ENCODE measurements at places on chromosomes 5 and 9.

GRCh38 chr9:36154331-36154952, 14.7 kb upstream of the CCIN start:
- DNase-seq: no peak

GRCh38 chr5:132787076-132787475, 10.0 kb upstream of the SEPTIN8 start:
- DNase-seq: no peak

- no peak for DNase-seq
Observed at GRCh38 chr9:13487071-13487470, 207.6 kb upstream of the MPDZ start.

GRCh38 chr5:136056336-136056735, 27.5 kb downstream of the TGFBI start:
- DNase-seq: no peak

- no peak for DNase-seq
Observed at GRCh38 chr5:124713595-124713994, 32.8 kb downstream of the ZNF608 start.

GRCh38 chr5:79567926-79568549, 44.2 kb upstream of the TENT2 start:
- no peak for DNase-seq

GRCh38 chr5:114434396-114435219, 72.7 kb downstream of the KCNN2 start:
- DNase-seq: no peak

DNA sequence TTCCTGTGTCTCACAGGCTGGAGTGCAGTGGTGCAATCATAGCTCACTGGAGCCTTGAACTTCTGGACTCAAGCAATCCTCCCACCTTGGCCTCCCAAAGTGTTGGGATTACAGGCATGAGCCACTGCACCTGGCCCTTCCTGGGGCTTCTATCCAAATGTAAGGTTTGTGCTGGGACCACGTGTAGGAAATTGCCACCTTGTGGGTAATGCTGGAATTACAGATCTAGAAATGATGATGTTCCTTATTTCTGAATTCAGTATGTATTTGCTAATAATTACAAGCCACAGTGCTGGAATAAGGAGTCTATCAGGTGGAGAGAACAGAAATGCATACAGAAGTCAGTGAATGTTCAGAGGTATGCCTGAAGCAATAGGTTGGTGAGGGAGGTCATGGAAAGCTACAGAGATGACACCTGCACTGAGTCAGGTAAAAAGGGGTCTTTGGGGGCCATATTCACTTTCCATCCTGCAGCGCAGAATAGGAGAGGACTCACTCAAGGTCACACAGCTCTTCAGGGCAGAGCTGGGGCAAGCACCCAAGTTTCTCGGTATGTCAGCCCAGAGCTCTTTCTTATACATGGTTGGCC, 8.8 kb upstream of the IGFBPL1 start:
- no peak for DNase-seq

- no peak for DNase-seq
Observed at GRCh38 chr5:133581918-133582317, 30.4 kb downstream of the FSTL4 start.

- no peak for DNase-seq
Observed at GRCh38 chr5:93305984-93306383, 275.0 kb downstream of the NR2F1-AS1 start.

DNA sequence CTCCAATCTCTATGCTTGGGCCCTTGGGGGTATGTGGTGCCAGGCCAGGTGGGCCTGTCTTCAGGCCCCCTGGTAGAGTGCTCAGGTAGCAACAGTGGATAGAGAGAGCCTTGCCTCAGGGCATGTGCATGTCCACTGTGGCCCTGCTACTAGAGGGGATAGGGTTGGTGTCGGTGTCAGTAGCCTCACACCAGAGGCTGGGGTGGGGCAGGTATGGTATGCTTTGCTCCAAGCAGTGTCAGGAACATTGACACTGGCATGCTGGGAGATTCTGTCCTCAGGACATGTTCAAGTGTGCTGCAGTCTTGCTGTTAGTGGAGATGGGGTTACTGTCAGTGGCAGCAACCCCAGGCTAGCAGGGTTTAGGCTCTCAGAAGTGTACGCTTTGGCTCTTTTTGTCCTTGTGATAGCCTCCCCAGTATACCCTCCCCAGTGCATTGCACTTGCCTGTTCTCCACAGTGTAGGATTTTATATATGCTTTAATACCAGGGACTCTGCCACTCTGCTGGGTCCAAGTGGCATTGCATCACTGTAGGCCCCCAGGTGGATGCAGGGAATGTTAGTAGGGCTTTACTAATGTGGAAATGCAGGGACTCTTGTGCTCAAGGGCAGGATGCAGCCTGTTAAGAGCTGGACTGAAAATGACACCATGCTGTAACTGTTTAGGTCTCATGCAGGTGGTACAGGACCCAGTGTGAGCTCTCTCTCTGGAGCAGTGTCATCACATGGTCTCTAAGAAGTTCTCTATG, 21.6 kb downstream of the RIC1 start:
- DNase-seq: no peak

DNA sequence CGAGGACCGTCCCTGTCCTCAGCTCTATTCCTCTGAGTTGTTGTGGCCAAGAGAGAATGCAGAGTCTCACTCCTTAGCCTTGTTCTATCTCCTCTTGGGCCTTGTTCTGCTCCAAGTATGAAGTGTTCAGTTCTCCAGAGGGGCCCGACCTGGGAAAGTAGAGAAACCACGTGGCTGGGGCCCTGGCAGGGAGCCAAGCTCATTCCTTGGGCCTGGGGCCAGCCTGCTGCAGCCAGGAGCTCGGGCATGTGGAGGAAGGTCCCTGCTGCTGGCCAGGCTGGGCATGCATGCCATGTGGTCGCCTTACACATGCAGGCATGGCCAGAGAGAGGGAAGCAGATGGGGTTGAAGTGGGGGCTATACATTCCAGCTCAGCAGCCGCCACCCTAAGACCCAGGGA, 60.7 kb downstream of the COL27A1 start:
- DNase-seq: no peak

- no peak for DNase-seq
Observed at GRCh38 chr5:54470677-54471076, 15.2 kb downstream of the HSPB3 start.

DNA sequence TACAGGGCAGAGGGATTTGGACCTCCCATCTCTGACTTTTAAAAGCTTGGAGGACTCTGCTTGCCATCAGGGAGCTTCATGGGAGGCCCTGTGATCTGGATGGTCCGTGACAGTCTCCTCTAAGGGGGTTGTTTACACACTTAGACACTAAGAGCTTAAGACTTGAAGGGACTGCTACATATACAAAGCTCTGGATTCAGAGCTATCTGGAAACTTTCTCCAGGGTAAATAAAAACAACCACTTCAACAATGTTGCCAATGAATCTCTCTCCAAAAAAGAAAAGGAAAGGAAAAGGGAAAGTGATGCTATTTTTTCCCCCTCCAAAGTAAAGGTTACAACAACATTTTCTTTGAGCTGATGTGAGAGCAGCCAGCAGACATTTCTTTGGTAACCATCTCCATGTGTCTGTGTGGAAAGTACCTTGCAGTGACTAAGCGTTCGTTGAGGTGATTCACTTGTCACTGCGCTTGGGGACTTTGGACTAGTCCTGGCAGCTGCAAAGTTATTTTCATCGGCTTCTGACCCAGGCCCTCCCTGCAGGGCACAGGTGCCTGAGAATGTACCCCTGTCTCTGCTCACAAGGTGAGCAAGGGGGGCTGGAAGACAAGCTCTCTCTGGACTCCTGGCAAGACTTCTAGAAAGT, 262.1 kb upstream of the KLF4 start:
- DNase-seq: no peak

GRCh38 chr5:152185547-152186245, 219.4 kb downstream of the NMUR2 start:
- no peak for DNase-seq

GRCh38 chr9:99948896-99949295, 42.4 kb downstream of the STX17 start:
- no peak for DNase-seq

- DNase-seq: no peak
Observed at GRCh38 chr5:154476354-154477205, 1.4 kb downstream of the HAND1 start.

DNA sequence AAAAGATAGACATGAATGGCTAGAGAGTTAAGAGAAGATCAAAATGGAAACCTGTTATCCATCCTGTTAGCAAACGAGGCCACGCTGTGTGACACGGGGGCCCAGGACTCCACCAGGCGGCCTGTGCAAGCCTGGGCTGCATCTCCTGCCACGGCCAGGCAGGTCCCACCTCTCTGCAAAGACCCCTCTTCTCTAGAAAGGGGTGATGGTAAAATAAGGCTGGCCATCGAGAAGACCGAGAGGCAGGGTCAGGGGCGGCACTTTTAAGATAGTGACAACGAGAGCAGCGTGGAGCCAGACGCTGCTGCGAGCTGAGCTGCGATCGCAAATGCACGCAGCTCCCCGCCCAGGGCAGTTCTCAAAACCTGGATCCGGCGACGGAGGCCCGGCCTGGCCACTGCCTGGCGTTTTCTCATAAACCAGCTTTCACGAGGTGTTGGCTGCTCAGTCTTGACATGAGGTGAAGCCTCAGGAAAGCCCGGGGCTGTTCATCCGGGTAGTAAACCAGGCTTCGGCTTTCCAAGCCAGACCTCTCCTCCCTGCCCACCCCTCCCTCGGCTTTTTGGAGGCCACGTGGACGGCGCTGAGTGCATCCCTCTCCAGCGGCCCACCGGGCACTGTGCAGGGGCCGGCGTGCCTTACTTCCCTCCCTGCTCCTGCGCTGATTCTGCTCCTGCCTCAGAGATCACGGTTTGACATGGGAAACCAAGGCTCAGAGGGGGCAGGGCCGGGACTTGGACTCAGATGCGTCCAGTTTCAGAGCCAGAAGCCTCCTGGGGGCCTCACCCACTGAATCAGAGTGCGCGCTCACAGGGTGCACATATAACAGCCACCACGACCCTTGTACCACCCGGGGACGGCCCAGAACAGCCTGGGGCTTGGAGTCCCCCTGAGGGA, 151.6 kb upstream of the PHYKPL start:
- DNase-seq: no peak

DNA sequence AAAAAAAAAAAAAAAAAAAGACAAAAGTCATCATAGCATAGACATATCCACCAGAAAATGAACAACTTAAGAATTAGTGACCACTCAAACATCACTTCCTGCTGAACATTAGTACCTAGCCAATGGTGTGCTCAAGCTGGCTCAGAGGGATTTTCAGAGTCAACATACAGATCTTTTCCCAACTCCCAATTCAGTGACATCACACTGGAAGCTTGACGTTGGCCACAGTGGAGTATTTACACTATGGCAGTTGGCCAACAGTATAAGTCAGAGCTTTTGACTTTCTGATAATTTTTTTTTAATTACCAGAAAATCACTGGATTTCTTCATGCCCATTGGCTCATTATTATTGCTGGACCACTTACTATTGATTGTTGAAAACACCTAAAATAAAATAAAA, 383.5 kb downstream of the ARHGEF28 start:
- no peak for DNase-seq

- DNase-seq: no peak
Observed at GRCh38 chr5:36982146-36982545, 105.6 kb downstream of the NIPBL start.

DNA sequence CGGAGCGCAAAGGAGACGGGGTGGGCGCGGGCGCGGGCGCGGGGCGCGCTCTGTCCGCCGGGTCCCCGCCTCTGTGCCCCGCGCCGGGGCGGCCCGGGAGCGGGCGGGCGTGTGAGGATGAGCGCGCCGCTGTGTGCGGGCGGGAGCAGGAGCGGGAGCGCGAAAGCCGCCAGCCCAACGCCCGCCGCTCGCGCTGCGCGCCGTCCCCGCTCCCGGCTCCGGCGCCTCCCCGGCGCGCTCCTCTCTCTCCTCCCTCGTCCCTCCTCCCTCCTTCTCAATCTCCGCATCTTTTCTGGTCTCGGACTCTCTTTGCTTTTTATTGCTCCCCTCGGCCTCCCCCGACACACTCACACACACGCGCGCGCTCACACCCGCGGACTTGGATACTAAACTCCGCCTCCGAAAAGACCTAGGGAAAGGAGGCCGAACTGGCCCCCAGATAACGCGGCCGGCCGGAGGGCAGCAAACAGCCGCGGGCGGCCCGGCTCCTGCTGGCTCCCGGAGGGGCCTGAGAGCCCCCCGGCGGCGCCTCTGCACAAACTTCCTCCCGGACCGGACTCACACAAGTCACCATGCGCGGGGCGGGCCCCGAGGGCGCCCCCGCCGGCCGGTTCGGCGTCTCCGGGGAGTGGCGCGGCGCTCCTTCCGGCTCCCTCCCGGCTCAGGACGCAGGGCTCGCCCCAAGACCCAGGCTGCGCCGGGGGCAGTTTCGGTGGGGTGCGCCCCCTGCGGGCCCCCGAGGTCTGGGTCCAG, at the start of gene FIBCD1:
TSS of gene FIBCD1 (minus strand) at position 596 of the 753 bp plus-strand sequence. CDS start 640 bp downstream, outside the sequence.
- DNase-seq: no peak

DNA sequence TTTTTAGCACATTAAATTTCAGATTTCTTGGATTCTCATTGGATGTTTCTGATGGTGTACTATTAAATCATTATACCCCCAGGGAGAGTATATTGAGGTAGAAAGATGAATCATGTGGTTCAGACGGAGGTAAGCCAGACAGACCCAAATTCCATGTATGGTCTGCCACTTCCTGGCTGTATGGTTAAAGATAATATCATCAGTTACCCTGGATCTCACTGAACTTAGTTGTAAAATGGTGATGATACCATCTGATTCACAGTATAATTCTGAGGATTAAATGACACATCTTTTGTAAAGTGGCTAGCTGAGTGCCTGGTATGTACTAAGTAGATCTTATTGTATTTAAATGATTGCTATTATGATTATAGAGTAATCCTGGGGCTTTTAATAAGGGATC, 9.3 kb downstream of the SLC27A6 start:
- DNase-seq: no peak

DNA sequence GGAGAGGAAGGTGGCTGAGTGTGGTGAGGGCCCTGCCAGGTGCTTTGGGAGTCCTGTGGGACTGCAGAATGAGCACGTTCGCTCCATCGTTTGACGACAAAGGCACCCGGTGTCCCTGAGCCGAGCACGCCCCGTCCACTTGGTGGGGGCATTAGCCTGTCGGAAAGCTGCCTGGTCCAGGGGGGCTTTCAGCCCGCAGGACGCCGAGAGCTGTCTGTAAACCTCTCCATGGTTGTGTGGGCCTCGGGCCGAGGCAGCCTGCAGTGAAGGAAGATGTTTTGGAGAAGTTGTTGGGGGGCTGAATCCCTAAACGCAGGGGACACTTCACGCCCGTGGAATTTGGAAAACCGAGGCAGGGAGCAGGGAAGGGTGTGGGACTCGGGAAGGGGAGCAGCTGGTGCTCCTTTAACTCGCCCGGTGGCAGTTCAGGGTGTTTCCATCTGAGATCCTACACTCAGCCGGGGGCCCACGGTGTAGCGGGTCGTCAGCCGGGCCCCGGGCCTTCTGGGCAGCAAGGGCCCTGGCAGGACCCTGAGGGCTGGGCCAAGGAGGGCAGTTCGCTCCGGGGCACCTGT, 53.8 kb downstream of the MRPL36 start:
- DNase-seq: no peak

DNA sequence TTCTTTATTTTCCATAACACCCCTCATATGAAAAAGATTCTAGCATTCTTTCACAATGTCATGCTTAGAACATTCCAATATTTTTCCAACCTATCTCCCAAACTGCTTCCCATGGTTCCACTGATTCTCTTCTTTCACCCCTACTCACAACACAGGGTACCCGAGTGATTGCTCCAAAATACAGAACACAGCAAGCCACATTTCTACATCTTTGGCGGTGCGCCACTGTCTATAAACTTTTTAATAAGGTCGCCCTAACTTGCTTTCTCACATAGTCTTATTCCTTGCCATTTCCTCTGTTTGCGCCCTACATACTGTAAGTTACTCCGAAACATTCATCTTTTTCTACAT, 517.1 kb downstream of the RAB3C start:
- no peak for DNase-seq

- DNase-seq: no peak
Observed at GRCh38 chr9:86481466-86481865, 127.3 kb upstream of the TUT7 start.

GRCh38 chr9:105444130-105444529, 3.7 kb upstream of the FSD1L start:
- DNase-seq: no peak

All from stimulated activated CD4-positive, alpha-beta T cell treated with anti-CD3 and anti-CD28 coated beads, Interleukin-15, amount 100 ng/mL, for 1 hour (primary cell).